GM23248 (cell line): ENCODE measurements at places on chromosomes 2 and 18.

DNA sequence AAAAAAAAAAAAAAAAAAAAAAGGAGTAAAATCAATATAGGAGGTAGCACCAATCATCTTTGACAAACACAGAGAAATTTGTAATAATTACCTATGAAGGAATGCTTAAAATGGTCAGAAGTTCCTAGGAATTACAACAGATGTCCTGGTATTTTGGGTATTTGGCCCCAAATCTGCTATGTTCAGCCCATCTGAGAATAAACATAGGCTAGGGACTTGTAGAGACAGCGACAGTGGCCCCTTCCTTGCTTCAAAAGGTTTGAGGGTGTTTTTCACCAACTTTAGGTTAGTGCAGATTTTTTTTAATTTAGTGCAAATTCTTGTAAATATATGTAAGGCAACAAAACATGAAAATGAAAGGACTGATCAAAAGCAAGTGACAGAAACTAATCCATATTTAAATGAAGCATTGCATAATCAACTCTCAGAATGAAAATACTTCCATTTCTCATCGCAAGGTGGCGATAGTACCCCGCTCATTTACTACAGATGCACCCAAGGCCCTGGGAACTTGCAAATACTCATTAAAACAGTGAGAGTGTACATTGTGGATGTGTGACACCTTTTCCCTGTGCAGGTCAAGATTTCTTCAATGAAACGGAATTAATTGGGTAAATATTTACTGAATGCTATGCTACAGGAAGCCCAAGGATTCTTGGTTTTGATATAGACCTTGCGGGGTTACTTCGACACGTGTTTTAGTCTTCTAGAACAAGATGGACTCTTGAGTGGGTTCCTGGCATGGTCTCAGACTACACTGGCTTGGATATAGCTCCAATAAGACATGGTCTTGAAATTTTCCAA is 44.6 kb downstream of the FAM124B start:
- DNase-seq: peak; percentile 74

- no peak for DNase-seq
Observed at GRCh38 chr2:3148716-3149115, 228.9 kb downstream of the EIPR1 start.

DNA sequence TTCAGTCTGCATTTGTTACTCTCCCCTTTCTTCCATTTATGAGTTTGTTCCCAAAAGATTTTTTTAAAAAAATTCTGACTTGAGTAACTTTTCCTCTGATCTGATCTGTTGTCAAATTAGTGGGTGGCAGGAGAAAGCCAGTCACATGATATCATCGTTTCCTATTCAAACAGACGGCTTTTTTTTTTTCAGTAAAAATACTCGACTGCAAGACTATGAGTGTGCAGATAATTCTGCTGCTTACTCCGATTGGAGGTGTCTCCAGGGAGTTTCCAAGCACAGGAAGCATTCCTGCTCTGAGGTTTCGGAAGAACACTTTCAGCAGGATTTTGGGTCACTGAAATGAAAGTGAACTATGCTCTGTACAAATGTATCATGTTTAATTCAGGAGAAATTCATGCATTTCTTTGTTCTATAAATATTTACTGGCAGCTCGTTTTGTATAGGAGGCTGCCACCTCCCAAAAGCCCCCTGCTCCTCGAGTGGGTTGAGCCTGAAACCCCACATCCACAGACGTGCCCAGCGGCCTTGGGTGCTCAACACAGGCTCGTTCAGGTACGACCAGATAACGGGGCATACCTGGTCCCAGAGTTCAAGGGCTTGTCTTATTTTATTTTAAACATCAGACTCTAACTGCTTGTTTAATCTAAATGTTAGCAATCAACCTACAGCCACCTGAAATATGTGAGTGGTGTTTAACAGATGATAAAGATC is 126.9 kb upstream of the ZNF516 start:
- peak; percentile 72 for DNase-seq

DNA sequence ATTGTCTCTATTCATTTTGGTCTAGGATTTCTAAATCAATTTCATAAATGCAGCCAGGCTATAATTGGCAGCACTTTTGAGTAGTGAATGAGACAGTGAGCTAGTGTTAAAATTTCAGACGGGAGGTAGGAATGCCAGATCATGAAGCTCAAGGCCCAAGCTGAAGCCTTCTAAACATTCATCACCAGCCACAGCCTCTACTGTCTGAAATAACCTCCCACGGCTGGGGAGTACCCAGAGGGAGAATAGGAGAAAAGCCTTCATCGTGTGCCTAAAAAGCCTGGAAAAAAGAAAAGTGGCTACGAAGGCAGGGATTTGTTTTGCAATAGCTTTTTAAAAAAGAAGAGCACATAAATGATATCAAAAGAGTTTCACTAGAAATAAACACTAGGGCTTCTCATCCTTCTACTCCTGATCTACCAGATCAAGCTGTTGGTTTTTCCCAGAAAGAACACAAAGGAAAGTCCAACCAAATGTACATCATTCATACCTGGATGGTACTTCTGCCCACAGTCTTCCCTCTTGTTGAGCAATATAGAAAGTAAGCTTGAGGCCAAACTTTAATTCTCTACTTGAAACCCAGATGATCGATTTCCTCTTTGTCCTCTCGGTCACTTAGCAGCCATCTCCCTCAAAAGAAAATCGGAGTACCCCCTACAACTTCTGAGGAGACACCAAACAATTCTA is 48.1 kb upstream of the SLC39A10 start:
- DNase-seq: peak; percentile 9

DNA sequence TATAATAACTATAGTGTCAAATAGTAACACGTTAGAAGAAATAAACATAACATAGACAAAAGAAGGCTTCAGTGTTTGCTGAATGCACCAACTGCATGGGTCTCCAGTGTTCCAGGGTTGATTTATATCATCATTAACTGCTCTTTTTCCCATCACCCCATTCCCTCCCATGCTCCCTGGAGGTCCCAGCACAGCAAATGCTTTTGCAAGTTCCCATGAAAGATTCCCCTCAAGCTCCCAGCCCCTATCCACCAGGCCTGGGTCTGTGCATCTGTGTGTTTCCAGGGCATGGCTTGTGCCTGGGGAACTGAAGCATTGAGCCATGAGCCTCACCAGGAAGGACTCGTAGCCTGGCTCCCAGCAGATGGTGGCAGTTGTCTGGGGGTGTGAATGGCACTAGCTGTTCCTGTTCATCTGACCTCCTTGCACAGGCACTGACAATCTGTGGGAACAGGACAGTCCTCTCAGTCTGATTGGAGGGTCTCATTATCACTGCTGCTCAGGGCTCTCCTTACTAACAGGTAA is 164.6 kb upstream of the RMP24 start:
- no peak for DNase-seq

GRCh38 chr18:79921984-79922965 is 29.2 kb downstream of the SLC66A2 start:
- DNase-seq: no peak

GRCh38 chr2:37456479-37456878 is 112.0 kb downstream of the QPCT start:
- DNase-seq: peak; percentile 15

- no peak for DNase-seq
Observed at GRCh38 chr2:181755181-181755580, 74.9 kb upstream of the NEUROD1 start.

DNA sequence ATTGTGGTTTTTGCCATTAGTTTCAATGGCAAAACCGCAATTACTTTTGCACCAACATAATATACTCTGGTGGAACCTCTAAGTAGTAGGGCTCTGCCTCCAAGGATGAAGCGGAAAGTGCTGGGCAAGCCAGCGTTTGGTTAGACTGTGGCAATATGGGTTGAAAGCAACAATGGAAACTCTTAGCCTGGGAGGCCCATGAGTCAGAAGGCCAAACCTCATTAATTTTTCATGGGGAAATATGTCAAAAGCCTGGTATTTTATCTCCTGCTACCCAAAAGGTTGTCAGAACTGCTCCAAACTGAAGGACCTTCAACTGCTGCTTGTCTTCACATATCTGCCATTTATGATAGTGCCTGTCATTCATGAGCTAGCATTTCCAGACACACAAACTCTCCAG is 179.1 kb upstream of the CYP26B1 start:
- DNase-seq: peak; percentile 33

DNA sequence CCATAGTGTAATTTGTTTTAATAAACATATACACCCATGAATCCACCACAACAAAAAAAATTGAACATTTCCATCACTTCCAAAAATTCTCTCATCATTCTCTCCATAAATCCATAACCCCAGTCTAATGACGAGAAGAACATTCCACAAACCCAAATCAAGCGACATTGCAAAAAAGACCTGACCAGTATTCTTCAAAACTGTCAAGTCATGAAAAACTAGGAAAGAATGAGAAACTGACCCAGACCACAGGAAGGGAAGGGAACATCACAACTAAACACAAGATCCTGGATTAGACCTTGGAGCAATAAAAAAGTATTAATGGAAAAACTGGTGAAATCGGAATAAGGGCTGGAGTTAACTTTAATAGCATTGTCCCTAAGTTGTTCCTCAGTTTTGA is 141.3 kb upstream of the SLC35G4 start:
- no peak for DNase-seq

GRCh38 chr2:43368483-43369385 is 142.3 kb upstream of the ZFP36L2 start:
- DNase-seq: peak; percentile 59

DNA sequence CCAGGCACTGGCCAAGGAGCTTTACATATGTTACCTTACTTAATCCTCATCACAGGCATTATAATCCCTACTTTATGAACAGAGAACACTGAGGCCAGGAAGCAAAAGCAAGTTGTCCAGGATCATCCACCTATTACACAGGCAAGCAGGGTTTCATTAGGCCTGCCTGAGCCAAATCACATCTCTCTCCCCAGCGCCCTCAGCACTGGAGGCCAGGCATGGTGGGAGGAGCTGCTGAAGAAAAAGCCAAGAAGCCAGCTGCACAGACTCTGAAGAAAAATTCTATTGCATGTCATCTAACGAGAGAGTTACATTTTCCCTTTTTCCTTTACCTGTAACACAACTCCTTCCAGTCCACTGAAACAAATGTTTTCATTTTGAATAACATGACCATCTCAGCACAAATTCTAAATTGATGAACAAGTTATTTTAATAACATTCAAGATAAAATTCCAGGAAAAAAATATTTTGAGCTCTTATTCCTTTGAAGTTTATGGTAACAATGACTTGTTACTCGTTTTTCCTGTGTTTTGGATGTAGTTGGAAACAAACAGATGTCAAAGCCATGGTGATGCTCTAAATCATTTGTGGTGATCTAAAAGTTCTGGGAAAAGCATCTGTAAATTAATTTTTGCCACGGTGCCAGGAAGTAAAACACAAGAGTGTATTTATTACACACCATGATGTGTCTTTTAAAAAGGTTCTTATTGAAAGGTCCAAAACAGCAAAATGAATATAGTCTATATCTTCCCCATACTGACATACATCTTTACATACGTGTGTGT is 139.0 kb upstream of the ITGB6 start:
- peak; percentile 64 for DNase-seq

- peak; percentile 26 for DNase-seq
Observed at GRCh38 chr2:48755473-48755872, at the start of gene LHCGR. LHCGR (minus strand) TSS chr2:48755724; CDS start chr2:48755671, 53 bp downstream.
